Stimulated activated CD4-positive, alpha-beta T cell treated with anti-CD3 and anti-CD28 coated beads, Interleukin-1b, Interleukin-23, amount 100 ng/mL, for 1 hour (primary cell): ENCODE measurements at places on chromosomes 4 and X.

GRCh38 chrX:136268051-136269048 is 17.1 kb upstream of the MAP7D3 start:
- no peak for DNase-seq

GRCh38 chr4:65968831-65969558 is 298.7 kb upstream of the EPHA5 start:
- DNase-seq = no peak

GRCh38 chr4:85644061-85644460 is 169.1 kb downstream of the ARHGAP24 start:
- DNase-seq = no peak

DNA sequence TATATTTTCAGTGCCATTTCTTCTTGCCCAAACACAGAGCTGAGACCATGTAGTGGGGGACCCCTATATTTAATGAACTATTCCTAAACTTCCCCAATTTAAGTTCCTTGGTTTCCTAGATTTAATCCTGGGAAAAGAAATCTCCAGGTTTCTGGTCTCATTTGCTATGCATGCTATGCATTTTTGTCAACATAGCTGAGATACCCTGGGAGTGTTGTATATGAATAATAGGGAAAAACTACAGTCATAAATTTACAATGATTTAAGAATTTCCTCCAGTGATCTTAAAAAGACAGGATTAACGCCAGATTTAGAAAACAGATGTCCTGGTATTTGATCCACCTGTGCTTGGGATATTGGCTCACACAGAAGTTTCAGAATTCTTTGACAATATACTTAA is 136.8 kb upstream of the RAPGEF2 start:
- no peak for DNase-seq

- no peak for DNase-seq
Measured at GRCh38 chrX:125151146-125151545, 168.5 kb upstream of the TEX13C start.

DNA sequence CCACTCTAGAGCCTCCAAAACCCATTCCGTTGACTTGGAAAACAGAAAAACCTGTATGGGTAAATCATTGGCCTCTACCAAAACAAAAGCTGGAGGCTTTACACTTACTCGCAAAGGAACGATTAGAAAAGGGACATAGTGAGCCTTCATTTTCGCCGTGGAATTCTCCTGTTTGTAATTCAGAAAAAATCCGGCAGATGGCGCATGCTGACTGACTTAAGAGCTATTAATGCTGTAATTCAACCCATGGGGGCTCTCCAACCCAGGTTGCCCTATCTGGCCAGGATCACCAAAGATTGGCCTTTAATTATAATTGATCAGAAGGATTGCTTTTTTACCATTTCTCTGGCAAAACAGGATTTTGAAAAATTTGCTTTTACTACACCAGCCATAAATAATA is 60.8 kb downstream of the ZNF732 start:
- peak; percentile 29 for DNase-seq
